ENCODE measurements at places on chromosomes 4 and X.

DNA sequence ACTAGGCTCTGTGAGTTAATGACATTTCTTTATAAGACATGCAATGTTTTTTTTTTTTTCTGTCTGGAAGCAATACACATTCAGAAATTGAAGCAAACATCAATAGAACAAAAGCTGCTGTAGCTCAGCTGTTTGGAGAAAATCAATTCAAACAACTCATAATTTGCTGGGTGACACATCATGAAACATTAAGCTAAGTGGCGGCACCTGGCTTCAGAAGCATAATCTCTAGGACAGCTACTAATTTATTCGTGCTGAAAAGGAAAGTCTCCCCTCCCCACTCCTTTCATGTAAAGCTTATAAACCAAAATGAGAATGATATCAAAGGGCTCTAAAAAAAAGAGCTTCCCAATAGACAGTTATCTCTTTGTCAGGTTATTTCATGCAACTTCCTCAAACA is 73.9 kb downstream of the LUZP4 start:
- DNase-seq = no peak

DNA sequence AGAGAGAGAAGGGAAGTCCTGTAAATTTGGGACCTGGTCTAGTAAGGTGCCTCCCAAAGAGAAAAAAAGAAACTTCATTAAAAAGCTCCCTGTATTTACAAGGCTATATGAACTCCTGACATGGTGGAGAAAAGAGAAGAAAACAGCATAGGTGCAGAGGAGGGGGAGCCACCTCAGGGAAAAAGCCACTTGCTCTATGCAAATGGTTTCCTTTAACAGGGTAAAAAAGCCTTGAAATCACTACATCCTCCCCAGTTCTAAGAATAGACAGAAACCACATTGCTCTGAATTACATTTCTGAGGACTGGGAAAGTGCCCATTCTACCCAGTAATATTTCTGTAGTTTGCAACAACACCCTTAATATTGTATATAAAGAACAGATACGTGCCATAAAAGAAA is 165.5 kb downstream of the KLF8 start:
- DNase-seq = no peak

DNA sequence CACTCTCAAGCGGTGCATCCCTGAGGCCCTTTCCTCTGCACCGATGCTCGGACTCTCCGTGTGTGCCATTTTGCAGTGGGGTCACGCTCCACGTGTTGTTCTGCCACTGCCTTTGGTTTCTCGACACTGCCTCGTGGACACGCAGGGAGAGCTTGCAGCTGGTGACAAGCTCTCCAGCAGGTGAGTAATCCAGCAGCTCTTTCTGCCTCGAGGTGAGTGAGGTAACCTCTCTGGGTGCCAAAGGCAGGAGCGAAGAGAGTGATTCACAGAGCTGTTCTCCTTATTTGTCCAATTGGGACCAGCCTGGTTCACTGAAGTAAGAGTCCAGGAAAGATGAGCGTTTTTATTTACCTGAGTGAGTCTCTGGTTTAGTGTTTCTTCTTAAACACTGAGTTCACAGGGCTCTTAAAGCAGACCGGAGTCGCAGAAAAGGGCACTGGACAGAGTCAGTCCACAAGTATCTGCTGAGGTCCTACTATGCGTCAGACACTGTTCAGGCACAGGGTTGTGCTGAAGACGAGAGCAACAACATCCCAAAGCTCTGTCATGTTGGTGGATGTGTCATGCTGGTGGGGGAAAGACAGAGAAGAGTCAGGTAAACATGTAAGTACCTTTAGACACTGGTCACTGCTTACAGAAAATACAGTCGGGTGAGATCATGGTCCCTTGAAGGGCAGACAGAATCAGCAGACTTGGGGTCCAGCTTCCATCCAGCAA is 61.8 kb downstream of the FHDC1 start:
- peak; percentile 96 for DNase-seq

GRCh38 chr4:134027931-134028330 is 173.7 kb downstream of the PABPC4L start:
- peak; percentile 84 for DNase-seq

- no peak for DNase-seq
Observed at GRCh38 chr4:4554234-4554633, 12.4 kb upstream of the STX18 start.

DNA sequence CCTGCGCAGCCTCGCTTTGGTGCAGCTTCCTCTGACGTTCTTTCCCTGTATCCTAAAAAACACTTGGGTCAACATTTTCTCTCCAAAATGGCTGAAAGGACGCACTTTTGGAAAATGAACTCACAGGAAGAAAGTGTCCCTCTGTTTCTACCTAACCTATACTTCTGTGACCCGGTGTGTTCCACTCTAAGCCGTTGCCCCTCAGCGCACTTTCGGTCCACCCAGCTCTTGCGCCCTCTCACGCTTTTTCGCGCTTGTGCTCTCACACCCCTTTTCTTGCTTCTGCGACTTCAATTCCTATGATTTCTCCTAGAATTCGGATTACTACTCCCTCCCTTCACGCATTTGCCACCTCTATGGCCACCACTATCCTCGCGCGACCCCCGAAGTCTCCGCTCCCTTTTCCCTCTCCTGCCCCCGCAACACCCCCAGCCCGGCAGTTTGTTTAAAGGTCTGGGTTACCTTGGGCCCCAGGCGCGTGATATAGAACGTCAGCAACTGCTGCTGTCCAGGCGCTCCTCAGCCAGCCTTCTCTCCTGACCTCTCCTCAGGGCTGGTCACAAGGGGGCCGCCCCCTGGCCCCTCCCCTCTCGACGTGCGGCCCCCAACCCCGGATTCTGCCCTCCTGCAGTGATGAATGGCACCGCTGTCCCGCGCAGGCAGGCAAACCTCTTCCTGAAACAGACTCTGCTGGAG is at the start of gene USP51:
TSS of gene USP51 (minus strand) at position 535 of the 696 bp plus-strand sequence. CDS start 909 bp downstream, outside the sequence.
- no peak for DNase-seq

DNA sequence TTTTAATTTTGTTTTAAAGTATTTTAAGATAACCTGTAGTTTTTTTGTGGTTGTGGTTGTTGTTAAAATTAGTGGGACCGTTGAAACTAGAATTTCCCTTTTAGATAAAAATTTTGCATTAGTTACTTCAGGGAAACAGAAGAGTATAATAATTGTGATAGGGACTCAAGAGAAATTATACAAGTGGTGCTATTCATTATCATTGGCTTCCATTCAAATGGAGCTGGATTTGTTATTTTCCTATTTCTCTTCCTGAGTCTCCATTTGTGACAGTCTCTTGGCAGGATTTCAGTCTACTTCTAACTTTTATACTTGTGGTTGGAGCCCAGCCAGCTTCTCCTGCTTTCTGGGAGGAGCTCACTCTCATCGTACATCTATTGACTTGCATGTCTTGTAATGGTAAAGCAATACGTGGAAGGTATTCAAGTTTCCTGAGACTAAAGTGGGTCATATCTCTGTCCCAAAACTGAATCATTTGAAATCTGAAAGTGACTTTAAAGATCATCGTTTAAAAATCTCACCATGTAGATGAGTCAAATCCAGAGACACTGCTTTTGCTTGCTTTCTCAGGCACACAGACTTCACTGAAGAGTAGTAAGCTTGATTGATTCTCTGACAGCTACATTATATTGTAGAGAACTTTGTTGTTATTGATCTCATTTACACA is 155.8 kb downstream of the RPA4 start:
- no peak for DNase-seq

GRCh38 chrX:68912113-68912512 is 83.3 kb downstream of the EFNB1 start:
- DNase-seq = no peak

- DNase-seq = no peak
Observed at GRCh38 chr4:79651456-79651855, 243.4 kb upstream of the GK2 start.

DNA sequence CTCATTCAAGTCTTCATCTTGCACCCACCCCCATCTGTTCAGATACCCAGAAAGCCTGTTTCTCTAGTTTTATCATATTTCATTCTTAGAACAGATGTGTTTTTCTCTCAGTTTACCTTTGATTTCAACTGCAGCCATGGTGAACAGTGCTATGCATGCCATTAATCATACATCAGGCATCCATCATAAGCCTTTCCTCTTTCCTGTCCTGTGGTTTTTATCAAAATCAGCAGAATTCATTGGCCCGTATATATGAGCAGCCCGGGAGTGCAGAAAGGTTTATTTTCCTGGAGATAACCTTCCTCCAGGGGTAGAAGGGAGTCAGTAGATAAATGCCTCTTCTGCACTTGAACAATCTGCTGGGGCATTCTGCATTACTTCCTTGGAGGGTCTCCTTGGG is 65.7 kb downstream of the IL21 start:
- no peak for DNase-seq

DNA sequence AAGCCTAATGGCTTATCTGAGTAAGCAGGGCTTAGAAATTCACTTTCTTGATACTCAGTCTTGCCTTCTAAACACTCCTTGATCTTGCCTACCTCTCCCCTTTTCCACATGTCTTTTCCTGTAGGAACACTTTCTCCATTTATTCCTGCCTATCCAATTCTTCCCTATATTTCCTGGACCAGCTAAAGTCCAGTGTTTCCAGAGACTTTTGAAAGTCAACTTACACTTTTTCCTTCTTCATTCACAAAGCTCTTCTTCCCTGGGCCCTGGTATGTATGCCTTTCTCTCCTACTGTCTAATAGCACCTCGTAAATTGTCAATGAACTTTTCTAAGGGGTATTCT is 20.6 kb downstream of the VSIG4 start:
- no peak for DNase-seq

DNA sequence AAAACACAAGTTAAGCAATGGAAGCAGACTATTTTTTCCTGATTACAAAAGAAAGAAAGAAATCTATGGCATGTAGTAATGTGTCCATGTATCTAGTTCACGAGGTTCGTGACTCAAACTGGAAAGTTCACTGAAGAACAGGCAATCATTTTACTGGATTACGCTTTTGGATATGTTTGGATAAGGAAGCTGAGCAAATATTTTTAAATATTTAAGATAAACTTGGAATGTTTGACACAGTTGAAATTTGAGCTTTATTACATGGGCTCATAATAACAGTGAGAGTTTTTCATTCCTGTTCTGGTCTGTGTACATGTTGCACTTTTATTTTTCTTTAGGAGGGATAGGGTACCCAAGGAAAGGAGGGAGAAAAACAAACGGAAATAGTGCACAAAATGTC is 244.2 kb upstream of the GK2 start:
- no peak for DNase-seq

DNA sequence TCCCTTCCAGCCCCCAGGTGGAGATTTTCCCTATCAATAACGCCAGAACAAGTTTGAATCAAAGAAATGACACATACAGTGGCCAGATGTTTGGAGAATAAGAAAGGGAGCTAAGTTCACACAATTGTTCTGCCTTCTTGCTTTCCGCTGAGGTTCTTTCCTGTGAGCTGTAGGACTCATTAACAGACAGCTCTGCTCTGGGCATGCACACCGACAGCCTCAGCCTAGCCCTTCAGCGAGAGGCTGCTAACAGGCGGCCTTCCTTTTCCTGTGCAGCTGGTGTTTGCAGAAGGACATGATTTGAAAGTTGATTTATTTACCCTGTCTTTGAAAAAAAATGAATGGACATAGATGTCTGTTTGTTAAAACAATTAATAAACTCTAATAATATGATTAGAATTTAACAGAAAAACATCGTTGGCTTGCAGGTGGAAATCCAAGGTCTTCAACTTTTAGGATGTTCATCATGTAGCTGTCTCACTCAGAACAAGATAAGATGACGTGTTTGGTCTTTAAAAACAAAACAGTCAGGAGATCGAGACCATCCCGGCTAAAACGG is 183.3 kb downstream of the KDR start:
- DNase-seq = no peak

GRCh38 chrX:68372665-68373064 is 60.6 kb downstream of the OPHN1 start:
- DNase-seq = no peak

- no peak for DNase-seq
Observed at GRCh38 chr4:1012034-1012739, 761 bp downstream of the FGFRL1 start.

DNA sequence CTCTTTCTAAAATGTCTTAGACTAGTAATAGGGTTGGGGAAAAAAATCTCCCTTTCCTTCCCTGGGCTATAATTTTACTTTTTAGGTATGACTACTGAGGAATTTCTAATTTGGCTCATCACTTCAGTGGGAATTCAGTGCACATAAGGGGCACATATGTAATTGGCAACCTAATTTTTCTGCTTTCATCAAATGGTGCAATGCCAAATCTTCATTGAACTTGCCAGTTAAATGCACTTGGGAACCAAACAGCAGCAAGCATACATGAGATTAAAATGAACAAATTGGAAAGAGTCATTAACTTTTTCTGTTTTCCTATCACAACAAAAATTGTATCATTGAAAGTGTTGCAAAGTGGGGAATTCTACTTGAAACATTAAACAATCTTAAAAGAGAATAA is 2.9 kb upstream of the CCSER1 start:
- DNase-seq = no peak

GRCh38 chrX:110153896-110154295 is 151.0 kb downstream of the TMEM164 start:
- DNase-seq = no peak

DNA sequence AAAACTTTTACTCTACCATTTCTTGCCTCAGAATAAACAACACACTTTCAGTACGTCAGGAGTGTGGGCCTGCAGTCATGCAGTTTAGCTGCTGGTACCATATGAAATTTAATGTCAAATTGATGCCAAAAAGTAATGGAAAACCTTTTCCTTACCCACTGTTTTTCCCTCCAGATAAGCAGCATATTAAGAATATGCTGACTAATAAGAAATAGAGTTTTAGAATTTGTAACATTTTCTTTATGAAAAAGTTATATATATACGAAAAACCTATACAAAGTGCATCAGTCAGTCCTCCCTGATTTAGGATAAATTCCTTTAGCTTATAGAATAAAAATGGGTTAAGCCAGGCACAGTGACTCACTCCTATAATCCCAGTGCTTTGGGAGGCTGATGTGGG is 206.8 kb upstream of the PPARGC1A start:
- no peak for DNase-seq

GRCh38 chr4:127134490-127134889 is 498.3 kb upstream of the INTU start:
- DNase-seq = no peak

DNA sequence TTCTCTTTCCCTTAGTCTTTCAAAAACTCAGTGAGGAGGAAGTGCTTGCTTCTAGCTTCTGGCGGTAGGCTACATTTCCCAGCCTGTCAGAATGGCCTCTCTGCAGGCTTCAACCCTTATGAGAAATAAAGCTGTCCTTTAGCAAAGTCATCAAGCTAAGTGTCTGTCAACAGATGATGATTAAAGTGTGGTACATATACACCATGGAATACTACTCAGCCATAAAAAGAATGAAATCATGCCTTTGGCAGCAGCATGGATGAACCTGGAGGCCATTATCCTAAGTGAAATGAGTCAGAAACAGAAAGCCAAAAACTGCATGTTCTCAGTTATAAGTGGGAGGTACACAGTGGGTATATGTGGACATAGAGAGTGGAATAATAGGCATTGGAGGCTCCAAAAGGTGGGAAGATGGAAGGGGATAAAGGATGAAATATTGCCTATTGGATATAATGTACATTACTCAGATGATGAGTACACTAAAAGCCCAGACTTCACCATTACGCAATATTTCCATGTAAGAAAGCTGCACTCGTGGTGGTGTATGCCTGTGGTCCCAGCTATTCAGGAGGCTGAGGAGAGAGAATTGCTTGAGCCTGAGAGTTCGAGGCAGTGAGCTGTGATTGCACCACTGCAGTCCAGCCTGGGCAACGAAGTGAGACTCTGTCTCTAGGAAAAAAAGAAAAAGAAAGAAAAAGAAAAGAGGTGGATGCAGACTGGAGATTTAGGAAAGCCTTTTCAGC is 7.9 kb downstream of the TRIM2 start:
- DNase-seq = peak; percentile 20

Data from epithelial cell of prostate (primary cell).